Amniotic stem cell (primary cell): ENCODE measurements at places on chromosomes 4 and X.

GRCh38 chr4:52638717-52639116, 20.4 kb downstream of the USP46 start:
- no peak for DNase-seq

- no peak for DNase-seq
These were observed 179.7 kb upstream of the NDST4 start for GRCh38 chr4:115293093-115293462.

DNA sequence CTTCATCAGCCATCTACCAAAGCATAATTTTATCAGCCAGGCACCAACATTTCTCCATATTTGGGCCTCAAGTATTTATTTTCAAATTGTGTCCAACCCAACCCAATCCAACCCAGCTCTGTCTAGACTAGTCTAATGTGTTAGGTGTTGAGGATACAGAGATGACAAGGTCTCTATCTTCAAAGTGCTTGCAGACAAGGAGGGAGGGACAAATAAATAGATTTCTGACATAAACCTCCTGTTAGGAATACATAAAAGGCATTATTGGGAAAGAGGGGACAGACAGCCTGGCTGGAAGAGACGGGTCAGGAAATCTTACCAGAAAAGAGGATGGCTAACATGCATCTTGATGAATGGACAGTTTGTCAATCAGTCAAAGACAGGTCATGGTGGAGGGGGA, 115.4 kb upstream of the RPS6KA3 start:
- no peak for DNase-seq

- DNase-seq: no peak
These were observed 80.7 kb upstream of the MAML3 start for GRCh38 chr4:140234697-140235060.

DNA sequence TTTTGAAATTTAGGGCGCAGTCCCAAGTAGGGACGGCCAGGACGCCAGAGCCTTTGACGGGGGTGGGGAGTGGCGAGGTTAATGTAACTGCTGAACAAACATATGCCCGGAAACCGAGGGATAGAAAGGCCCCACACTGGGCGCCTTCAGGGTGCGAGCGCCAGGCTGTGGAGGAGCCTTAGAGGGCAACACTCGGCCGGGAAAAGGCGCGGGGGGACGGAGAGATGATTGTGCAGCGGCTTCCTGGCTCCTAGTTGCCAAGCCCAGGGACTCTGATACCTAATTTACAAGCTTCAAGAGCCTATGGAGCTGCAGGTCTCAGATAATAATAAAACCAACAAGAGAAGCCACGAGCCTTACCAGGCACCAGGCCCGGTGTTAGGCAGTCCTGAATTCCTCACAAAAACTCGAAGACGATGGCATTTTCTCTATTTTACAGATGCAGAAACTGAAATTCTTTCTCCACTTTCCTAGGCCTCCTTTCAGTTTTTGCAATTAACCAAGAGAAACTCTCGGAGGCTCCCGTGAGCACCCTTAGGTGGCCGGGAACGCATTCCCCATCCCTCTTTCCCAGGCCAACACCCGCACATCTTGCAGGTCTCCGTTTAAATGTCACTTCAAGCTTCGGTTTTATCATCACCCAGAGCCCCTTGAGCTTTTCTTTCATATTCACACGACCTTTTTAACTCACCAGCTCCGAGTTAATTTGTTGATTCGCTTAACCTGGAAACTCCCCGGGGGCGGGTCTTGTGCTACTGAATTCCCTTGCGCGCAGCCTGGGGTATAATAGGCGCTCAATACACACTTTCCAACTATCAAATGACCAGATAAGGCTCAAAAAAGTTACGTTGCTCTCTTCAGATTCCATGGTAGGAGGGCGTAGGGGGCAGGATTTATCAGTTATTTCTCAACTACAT, 6.4 kb upstream of the GSX2 start:
- DNase-seq: no peak

DNA sequence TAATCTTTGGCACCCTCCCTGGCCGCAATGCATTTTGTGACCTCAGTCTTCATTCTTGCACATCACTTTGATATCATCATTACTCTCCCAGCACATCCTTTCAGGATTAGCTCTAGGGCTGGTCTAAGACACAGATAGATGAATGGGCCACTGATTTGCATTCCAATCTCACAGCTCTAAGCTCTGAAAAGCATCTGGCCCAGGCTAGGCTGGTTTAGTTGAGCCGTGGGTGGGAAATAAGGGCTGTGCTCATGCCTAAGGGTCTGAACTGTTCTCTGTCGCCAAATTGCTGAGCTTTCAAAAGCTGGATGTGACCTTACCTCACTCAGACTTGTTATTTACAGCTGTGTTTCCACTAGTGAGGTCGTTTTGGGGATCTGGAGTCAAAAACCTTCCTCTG, 30.0 kb upstream of the SLC9A7 start:
- no peak for DNase-seq

GRCh38 chrX:136321532-136321931, 20.8 kb downstream of the ADGRG4 start:
- no peak for DNase-seq

GRCh38 chrX:123190096-123190495, 6.0 kb downstream of the GRIA3 start:
- DNase-seq: no peak

GRCh38 chr4:5238173-5238572, 186.9 kb downstream of the STK32B start:
- DNase-seq: peak; percentile 42

- peak; percentile 57 for DNase-seq
These were observed 66.2 kb upstream of the SLC7A11 start for GRCh38 chr4:138308356-138308755.

GRCh38 chrX:117010243-117010642, 547.5 kb upstream of the CT83 start:
- DNase-seq: no peak

DNA sequence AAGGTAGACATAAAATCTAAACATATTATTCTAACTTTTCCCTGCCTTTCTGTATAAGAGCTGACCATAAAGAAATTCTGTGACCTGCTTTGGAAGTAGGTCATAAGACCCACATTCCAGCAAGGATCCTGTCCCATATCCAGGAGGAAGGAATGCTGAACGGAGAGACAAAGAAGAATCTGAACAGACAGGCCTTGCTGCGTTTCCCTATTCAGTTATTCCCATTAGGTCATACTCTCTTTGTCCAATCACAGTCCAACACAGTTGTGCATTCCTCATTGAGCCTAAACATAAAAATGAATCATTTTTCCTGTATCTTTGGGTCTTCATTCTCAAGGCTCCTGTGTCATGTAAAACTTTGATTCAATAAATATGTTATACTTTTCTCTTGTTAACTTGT, 287.6 kb upstream of the TAPT1 start:
- DNase-seq: no peak

DNA sequence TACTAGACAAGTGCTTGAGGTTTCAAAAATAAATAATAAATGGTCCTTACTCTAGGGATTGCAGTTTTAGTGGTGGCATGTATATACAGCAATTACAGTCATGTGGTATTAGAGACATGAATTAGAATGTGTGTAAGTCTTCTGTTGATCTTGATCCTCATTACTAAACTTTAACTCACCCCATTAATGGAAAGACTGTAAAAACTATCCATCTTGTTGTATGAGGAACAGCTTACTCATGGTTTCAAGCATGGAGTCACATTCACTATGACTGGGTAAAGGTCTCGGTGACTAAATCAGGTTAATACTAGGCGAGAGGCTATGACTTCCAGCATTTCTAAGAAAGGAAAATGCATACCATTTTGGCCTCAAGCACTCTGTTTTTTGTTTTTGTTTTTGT, 107.0 kb upstream of the HPGD start:
- DNase-seq: no peak

GRCh38 chr4:4968161-4968725, 51.0 kb downstream of the CYTL1 start:
- no peak for DNase-seq

- DNase-seq: no peak
These were observed at the start of gene FAM149A for GRCh38 chr4:186104114-186104889. Gene FAM149A, plus strand, starts transcription at chr4:186104704.

DNA sequence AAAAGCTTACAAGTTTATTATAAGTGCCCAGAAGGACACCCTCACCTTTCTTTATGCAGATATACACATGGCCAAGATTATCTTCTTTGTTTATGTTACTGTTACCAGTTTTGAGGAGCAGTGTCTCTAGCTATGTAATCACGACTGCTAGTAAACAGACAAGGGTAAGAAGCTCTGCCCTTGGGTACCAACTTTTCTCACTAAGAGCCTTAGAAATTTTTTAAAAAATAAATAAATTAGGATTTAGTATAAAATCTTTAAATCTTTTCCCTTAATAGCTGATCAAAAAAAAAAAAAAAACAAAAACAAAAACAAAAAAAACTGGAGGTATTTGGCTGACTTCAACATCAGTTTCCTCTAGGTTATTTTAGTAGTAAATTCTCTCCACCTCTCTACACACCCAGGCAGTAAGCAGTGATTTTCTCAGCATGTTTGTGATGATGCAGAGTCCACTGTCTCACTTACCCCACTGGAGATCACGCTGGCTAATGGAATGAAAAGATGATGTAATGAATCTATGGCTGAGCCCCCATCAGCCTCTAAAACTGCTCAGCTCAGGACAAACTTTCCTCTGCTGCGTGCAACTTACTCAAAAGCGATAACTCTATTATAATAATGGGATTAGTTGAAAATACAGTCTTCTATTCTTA, 125.9 kb downstream of the FRYL start:
- no peak for DNase-seq

DNA sequence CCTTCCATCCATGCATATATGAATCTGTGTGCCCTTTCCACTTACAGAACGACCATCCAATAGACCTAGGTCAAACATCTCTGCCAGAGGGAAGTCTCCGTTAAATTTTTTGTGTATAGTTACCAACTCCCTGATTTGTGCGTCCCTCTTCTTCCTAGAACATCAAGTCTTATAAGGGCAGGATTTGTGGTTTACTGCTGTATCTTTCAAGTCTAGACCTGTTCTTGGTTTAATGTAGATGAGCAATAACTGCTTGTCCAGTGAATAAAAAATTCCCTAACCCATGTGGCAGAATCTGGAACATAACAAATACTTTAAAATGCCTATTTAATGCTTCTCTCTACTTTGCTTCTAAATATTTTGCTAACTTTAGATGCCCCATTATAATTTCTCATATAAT, 988.8 kb downstream of the RAPGEF2 start:
- no peak for DNase-seq

DNA sequence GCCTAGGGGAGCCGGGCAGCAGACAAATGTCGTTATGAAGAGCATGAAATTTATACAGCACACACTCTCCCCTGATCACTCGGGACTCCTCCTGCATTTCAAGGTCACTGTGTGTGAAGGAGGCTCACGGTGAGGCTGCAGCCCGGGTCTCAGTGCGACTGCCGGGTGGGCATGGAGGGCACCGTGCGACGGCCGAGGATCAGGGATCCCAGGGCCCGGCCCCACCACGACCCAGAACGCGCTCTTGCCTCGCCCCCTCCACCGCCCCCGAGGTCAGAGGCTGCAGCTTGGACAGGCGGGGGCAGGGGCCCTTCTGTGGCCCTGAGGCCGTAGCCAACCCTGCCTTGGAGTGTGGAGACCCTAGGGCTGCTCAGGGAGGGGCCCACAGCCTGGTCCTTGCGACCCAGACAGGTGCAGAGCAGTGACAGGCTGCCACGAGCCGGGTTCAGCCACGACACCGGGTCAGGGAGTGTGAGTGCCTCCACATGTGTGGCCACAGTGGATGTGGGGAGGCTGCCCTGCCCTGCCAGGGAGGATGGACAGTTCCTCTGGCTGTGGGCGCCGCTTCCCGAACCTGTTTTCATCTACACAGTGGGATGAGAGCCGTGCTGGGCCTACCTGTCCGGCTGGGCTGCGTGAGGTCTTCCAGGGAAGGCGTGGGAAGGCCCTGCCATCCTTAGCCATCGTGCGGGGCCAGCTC, 89.3 kb upstream of the NKX1-1 start:
- DNase-seq: no peak

DNA sequence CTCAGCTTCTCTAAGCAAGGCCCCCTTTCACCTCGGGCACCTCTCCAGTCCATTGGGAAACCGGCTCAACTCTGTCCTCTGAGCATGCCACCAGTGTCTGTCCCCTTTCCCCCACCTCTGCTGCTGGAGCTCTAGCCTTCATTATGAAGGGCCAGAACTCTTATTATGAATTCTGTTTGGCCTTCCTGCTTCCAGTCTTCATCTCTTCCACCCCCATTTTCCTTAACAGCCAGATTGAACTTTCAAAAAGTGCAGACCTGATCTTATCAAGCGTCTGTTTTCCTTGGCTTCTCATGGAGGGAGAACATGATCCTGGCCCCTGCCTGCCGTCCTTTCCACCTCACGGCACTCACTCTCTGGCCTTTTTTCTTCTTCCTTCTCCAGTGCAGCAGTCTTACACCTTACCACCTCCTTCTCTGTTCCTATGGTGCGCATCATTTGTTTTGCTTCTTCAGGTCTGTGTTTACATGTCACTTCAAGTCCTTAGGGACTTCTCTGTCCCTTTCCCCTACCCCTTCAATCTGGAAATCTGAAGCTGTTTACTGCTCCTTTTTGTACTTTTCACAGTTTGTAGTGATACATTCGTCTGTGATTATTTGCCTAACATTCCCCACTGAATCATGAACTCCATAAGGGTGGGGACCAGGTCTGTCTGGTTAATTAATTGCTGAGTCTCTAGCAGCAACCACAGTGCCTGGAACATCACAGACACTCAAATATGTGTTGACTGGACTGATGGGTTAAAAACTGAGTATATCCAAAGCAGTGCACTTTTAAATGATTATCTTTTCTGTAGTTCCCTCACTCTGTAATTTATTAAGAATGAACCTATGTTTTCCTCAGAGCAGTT, 55.8 kb downstream of the FNIP2 start:
- DNase-seq: no peak

GRCh38 chr4:165874072-165874790, 1.2 kb downstream of the TLL1 start:
- DNase-seq: no peak

DNA sequence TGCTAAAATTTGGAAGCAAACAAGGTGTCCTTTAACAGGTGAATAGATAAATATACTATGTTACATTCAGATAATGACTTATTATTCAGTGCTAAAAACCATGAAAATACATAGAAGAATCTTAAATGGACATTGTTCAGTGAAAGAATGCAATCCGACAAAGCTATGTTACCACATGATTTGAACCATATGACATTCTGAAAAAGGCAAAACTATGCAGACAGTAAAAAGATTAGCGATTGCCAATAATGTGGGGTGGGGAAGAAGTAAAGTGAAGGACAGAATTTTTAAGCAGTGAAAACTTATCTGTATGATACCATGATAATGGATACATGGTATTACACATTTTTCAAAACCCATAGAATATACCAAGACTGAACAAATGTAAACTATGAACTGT, 926.9 kb downstream of the FAT4 start:
- DNase-seq: no peak

- DNase-seq: no peak
These were observed 90.7 kb downstream of the NSUN7 start for GRCh38 chr4:40840255-40840984.

DNA sequence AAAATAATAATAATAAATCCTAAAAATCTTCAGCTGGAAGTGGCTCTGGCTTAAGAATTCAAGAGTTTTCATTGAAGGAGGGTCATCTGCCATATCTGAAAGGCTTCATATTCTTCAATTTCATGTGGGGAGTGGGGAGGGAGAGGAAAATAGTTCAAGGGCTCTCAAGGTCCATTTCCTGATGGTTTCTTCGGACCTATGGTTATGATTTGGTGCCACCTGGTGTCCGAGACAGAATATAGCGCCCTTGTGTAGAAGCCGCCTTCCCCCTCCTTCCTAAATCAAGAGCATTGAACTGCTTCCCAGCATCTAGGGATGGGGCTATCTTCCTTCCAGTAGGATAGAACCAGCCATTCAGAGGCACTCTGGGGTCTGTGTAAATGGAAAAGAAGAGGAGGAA, 34.3 kb downstream of the NLGN3 start:
- DNase-seq: peak; percentile 8
